NCI-H226 (cell line): ENCODE measurements at places on chromosomes 11 and 22.

DNA sequence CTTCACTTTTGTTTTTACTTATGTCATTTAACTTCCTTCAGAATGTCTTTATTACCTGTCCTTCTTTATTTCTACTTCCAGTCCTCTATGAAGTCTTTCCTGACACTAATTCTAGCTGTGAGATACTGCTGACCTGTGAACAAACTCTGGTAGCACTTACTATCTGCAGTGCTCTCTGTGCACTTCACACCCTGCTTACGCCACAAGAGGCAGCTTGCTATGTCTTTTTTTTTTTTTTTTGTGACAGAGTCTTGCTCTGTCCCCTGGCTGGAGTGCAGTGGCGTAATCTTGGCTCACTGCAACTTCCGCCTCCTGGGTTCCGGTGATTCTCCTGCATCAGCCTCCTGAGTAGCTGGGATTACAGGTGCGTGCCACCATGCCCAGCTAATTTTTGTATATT is 10.7 kb downstream of the STIM1 start:
- no peak for DNase-seq

GRCh38 chr11:47863189-47863897 is 15.2 kb upstream of the NUP160 start:
- DNase-seq = peak; percentile 53

DNA sequence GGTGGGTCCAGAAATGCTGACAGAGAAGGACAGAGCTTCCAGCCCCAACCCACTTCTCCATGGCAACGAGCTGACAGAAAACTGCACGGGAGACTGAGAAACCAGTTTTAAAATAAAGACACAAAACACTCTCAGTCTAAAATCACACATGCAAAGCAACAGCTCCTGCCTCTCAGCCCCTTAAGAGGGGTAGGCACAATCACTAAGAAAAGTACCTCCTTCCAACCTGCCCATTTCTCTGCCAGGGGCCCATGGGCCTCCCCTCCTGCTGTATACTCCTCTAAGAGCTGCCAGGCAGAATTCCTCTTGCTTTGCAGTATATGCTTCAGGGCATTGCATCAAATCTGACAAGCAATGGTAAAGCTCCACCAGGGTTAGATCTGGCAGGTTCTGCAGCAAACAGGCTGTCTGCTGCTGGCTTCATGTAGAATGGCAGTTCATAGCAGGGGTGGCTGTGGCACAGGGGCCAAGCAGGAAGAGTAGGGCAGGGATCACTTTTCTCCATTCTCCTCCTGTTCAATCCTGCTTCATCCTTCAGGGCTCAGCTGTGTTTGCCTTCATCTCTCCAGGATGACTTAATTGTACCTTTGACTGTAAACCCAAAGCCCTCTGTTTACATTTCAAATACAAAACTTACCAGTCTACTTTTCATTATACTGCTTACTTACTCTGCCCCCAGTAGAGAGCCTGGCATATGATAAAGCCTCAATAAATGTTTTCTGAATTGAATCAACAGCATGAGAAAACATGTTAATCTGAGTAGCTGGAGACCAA is 77.7 kb downstream of the KCNC1 start:
- peak; percentile 57 for DNase-seq

DNA sequence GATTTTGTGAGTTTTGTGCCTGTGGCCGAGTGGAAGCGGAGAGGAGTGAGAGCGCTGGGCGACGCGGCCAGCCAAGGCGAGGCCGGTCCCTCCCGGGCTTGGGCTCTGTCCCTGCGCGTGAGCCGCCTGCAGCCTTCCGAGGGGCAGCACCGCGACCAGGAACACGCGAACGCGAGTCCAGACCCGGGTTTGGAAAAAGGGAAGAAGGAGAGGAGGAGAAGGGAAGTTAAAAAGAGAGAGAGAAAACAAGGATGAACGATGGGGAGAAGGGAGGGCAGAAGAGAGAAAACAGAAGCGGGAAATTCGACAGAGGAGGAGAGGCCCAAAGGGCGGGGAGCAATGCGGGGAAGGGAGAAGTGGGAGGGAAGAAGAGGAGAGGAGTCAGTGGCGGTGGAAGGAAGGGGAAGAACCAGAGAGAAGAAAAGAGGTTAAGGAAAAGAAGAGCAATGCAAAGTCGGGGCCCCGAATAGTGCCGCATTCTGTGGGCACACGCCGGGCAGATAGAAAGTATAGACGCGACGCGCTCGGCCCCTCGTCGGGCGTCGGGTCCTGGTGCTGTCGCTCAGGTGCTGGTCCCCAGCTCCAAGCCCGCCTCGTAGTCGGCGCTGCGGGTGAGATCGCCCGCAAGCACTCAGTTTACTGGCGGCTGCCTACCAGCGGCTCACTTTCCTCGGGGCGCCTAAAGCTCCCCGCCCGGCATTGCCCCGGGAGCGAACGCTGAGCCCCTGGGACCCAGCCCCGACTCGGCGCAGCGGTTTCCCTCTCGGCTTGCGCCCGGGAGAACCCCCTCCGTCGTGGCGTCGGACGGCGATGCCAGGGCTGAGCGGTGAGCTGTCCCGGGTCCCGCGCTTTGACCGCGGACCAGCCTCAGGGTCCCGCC is 2.8 kb upstream of the BARX2 start:
- DNase-seq = no peak

- DNase-seq = no peak
Observed at GRCh38 chr11:74926304-74927030, 22.4 kb downstream of the XRRA1 start.

DNA sequence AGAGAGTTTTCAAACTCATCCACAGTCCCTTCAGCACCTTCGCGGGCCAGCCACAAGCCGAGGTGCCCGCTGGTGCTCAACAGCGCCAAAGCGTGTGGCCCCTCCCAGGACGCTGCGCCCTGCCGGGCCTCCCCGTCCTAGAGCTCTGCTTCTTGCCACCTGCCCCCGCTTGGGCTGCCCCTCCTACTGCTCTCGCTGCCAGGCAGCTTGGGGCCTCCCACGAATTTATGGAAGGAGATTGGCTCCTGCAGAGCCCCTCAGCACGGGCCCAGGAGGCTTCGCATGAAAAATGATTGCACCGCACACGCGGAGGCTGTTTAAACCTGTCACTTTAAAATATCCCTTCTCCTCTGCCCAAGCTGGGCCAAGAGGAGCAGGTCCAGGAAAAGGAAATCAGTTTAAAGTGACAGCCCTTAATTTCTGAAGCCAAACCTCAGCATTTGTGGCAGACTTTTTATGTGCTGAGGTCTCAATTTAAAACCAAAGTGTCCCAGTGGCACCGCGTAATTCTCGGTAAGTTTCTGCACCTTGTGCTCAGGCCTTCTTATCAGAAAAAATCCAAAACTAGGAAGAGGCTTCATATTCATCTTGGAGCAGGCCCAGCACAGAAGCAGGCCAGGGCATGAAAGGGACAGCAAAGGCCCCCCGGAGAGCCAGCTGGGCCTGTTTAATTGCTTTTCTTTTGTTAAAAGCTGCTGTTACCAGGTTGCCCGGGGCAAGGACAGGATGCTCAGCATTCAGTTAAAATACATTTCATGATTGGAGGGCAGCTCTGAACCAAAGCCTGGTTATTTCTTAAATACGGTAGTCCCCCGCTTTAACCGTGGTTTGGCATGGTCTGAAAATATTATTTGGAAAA is 303.6 kb downstream of the OPCML start:
- no peak for DNase-seq

DNA sequence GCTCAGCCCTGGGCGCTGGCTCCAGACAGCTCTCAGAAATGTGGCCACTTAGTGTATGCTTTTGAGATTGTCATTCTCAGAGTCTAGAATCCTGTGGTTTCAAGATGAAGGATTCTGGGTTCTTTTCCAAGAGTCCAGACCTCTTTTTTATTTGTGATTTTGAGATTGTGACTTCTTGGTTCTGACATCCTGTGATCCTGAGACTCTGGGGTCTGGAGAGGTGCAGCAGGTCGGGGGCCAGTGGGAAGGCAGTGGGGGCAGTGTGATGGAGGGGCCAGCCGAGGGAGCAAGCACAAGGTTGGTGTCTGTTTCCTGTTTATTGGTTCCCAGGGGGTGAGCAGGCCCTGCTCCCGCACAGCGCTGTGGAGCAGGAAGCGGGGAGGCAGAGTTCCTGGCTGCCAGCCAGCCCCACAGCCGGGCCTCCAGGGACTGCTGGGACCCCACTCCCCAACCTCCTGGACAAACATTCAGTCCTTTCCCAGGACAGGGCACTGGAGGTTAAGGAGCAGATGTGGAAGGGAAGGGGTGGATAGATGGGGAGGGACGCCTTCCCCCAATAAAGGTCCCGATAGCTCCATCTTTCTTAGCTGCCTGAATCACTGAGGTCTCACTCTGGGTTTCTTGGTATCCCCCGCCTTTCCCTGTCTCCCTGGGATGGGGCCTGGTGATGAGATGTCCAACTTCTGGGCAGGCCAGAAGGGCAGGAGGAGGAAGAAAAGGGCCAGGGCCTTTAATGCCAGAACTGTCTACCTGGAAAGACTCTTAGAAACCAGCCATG is 13.7 kb downstream of the ARHGEF17 start:
- DNase-seq = peak; percentile 36

DNA sequence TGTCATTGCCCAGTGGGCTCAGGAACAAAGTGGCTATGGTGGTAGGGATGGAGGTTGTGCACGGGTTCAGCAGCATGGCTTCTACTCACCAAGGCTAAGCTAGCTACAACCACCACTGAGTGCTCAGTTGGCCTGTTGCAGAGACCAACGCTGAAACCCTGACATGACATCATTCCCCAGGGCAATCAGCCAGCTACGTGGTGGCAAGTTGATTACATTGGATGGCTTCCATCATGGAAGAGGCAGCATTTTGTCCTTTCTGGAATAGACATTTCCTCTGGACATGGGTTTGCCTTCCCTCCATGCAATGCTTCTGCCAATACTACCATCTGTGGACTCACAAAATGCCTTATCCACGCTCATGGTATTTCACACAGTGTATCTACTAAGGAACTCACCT is 634.3 kb downstream of the OPCML start:
- no peak for DNase-seq

- no peak for DNase-seq
Observed at GRCh38 chr22:37818409-37819104, 4.6 kb upstream of the GALR3 start.

DNA sequence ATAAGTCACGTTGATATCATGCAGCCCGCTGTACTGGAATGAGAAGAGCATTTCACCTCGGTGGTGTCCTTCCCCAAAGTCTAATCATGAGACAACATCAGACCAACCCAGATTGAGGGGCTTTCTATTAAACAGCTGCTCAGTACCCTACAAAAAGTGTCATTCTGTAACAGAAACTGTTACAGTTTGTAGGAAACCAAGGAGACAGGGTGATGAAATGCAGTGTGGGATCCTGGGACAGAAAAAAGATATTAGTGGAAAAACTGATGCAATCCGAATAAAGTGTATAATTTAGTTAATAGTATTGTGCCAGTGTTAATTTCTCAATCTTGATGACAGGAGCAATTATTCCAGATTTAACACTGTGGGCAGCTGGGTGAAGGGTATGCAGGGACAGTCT is 128.0 kb downstream of the MICAL2 start:
- no peak for DNase-seq

DNA sequence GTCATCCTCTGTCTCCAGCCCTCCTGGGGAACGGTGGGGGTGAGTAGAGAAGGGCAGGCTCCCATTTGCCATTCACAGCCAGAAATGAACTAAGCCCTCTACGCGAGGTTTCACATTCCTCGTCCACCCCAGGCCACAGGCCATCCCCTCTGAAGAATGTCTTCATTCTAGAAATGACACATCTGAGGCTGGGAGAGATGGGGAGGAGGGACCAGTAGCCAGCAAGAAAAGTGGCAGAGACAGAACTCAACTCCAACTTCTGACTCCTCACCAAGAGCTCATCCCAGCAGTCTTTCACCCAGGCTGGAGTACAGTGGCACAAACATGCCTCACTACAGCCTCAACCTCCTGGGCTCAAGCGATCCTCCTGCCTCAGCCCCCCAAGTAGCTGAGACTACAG is 3.4 kb downstream of the CTSF start:
- DNase-seq = no peak

DNA sequence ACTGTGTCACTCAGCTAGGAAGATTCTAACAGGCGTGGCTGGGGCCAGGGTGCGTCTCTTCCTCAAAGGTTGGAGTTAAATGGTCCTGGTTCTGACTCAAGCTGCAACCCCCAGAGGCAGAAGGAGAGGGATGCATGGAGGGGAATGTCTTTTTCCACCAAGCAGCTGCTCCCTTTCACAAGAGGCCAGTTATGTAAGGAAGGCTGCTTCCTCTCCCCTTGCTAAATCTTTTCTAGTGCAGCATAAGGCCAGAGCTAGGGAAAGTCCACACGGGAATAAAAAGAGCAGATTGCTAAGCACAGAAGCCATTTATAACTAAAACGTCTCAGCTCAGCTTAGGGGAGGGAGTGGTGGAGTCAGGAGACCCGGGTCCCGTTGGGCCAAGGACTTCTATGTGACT is 10.0 kb downstream of the PVALB start:
- no peak for DNase-seq

GRCh38 chr11:93718057-93718563 is 23.2 kb downstream of the TAF1D start:
- DNase-seq = peak; percentile 12

DNA sequence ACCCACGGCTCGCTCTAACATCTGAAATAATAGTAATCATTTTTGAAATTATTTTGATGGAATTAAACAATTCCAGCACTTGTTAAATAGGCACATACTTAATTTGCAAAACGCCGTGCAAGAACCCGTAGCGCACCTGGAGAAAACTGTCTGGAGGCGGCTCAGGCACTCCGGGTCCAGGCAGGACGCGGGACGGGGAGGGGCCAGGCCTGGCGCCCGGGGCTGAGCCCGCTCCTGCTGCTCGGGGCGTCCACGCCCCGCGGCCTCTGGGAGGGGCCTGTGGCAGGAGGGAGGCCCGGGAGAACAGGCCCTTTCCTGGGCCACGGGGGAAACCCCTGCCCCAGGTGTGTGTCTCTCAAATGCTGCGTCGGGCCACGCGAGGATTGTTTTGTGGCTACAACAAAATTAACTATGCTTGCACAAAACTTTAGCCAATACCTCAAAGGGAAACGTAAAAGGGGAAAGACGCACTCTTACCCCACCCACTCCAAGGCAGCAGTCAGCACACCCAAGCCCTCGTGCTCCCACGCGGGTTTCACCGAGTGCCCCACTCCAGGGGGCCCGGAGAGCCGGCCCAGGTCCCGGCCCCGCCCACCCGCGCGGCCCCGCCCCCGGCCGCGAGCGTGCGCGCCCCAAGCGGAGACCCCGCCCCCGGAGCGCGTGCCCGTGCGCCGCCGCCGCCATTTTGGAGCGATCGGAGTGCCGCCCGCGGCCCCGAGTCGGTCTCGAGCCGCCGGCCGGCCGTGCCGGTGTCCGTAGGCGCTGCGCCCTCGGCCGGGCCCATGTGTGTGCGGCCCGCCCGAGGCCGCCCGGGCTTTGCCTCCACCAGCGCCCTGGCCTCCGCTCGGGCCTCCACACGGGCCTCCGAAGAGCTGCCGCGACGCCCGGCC is at the start of gene PPP6R2:
Gene PPP6R2, plus strand, starts transcription at position 677 of the 890 bp plus-strand sequence. CDS start 50,582 bp downstream, outside the sequence.
- DNase-seq = peak; percentile 44

GRCh38 chr11:64566042-64566914 is 24.7 kb upstream of the SLC22A12 start:
- peak; percentile 66 for DNase-seq

- no peak for DNase-seq
Observed at GRCh38 chr11:9069862-9070470, 21.4 kb downstream of the SCUBE2 start.

- DNase-seq = no peak
Observed at GRCh38 chr11:20990447-20990846, 321.1 kb downstream of the NELL1 start.
